Ovary (tissue), 10 donors: ENCODE measurements at places on chromosomes 3 and 15.

DNA sequence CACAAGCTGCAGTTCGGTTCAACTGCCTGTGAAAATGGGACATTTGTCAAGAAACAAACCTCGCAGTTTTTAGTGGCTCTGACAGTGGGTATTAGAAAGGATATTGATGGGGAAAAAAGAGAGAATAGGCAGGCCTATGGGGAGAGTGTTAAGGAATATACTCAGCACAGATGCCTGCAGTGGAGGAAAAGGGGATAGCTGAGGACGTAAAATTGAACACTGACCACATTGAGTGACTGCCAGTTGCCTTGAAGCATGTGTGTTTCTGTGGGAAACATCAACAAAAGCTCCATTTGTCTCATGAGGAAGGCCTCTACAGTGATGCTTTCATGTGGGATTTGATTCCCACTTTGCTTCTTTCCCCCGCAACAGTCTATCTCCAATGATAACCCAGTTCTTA lies 1042.1 kb downstream of the TUSC7 start:
- DNase-seq: no peak

DNA sequence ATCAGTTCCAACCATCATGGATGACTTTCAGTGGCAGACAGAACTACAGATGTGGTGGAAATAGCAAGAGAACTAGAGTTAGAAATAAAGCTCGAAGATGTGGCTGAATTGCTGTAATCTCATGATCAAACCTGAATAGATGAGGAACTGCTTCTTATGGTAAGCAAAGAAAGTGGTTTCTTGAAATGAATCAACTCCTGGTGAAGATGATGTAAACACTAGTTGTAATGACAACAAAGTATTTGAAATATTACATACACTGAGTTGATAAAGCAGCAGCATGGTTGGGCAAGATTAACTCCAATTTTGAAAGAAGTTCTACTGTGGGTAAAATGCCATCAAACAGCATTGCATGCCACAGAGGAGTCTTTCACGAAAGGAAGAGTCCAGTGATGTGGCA lies 131.7 kb upstream of the FAM3D start:
- no peak for DNase-seq

DNA sequence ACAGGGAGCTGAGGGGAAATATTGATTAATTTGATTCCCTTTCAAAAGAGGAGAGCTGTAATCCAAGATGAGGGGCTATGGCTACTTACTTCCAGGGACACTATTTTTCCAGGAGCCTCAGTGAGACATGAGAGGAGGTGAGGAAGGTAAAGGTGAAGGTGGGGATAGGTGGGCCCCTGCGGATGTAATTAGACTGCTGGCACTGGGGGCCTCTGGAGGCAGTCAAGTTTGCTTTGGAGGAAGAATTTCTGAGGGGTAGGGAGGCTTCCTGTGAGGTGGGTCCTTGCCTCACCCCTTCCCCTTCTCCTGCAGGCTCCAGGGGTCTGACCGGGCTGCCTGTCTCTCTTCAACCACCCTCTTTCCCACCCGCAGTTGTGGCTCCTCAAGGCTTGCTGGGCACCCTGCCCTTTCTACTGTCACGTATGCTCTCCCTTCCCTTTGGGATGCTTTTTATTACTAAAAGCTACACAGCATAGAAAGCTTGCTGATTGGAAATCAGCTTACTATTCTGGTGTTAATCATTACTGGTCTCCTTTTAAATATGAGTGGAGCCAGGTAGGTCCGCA lies 22.5 kb downstream of the GASK1A start:
- DNase-seq: no peak

DNA sequence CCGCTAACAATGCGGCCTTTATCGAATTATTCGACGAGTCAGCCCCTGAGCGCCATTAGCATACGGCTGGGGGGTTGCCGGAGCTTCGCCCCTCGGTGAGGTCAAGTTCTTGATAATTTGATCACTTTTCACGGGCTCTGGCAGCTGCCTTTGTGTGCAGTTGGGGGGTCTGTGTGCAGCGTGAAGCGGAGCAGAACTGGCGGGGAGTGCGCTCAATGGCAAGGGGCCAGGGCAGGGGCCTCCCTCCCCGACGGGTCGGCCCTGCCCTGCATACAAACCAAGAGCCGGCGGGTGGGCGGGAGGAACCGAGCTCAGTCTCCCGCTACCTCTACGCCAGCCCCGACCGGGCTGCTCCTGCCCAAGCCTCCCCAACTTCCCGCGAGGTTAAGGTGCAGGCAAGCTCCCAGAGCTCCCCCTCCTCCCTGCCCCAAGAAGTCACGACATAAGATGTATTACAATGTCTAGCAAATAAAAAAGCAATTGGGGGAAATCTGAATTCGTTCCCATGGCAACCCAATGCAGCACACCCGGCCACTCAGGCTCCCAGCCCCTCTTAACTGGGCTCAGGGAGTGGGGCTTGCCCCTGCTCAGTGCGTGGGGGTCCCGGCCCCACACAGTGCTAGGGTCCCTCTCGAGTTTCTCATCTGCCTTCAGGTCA lies 34.1 kb upstream of the POLG start:
- DNase-seq: no peak

GRCh38 chr3:174859756-174860155 lies 622 bp downstream of the NAALADL2 start:
- no peak for DNase-seq

- no peak for DNase-seq
Observed at GRCh38 chr3:161284989-161285388, 63.9 kb downstream of the NMD3 start.

DNA sequence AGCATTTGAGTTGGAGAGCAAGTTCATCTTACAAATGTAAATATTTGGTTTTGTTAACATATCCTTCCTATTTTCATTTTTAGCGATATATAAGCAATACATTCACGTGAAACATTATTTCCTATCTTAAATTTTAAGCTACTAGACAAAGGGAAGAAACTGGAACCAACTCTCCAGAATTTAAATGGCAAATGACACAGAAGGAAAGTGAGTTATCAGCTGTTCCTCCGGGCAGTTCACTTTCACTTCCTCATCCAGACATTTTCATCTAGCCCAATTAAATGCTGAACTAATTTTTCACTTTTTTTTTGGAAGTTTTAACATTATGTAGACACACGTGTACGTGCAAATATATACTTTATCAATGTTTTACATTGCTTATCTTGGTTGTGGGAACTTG lies 58.7 kb downstream of the MORC1 start:
- no peak for DNase-seq

DNA sequence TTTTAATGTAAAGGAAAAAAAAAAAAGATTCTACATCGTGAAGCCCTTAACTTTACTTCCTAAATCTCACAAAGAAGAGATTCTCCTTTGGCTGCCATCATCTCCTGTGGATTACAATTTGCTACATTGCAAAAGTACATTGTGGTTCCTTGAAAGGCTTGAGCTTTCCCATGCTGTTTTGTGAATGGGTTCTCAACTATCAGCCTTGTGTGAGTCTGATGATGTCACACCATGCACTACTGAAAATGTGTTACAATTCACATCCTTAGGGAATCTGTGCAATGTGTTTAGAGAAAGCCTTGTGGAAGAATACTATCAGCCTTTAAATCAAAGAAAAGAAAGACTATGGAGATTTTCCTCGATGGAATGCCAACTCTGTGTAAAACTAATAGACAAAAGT lies 510.0 kb upstream of the ALCAM start:
- DNase-seq: no peak

- no peak for DNase-seq
Observed at GRCh38 chr3:134056464-134056891, 26.8 kb upstream of the SLCO2A1 start.

DNA sequence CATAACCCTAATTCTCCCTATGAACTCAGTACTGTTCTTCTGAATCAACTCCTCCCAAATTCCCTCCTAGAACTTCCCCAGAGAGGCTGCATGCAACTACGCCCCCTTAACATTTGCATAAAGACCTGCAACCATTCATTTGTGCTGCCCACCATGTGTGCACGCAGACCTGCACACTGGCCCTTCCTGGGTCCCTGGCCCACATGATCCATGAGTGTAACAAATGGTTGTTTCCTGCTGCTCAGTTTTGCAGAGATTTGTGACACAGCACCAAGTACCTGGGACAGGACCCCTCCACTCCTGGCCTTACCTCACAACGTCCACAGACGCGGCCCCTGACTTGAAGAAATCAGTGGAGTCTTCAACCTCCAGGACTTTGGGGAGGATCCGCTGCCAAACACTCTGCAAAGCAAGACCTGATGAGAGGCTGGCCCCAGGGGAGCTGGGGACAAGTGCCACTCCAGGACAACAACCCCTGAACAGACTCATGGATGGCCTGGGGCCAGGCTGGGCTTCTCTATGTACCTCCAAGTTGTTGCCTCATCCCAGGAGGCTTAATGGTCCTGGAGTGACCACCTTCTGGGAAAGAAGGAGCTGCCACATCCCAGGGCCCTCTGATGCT lies 33.8 kb downstream of the ALDH1L1 start:
- no peak for DNase-seq

DNA sequence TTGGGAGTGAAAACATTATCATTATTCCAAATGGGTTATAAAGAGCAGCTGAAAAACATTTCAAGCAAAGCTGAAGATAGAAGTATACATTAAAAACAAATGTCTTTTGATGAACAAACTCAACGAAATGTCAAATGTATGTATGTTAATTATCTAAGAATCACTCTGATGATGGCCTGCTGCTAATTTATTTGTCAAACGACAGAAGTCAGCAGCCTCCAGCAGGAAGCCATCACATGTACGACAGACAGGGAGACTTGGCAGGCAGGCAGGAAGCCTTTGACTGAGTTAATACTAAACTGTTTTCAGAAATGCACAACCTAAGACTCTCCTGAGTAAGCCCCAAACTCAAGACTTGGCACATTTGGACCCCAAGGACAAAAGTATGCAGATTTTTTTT lies 491.1 kb downstream of the ZNF385D start:
- no peak for DNase-seq

GRCh38 chr15:64732156-64732860 lies 43.1 kb downstream of the RBPMS2 start:
- no peak for DNase-seq

GRCh38 chr3:191300422-191300821 lies 28.8 kb upstream of the CCDC50 start:
- DNase-seq: no peak

- DNase-seq: no peak
Observed at GRCh38 chr3:67349551-67350174, 304.7 kb downstream of the SUCLG2 start.

- DNase-seq: no peak
Observed at GRCh38 chr3:45607790-45608189, 13.2 kb downstream of the LIMD1 start.

DNA sequence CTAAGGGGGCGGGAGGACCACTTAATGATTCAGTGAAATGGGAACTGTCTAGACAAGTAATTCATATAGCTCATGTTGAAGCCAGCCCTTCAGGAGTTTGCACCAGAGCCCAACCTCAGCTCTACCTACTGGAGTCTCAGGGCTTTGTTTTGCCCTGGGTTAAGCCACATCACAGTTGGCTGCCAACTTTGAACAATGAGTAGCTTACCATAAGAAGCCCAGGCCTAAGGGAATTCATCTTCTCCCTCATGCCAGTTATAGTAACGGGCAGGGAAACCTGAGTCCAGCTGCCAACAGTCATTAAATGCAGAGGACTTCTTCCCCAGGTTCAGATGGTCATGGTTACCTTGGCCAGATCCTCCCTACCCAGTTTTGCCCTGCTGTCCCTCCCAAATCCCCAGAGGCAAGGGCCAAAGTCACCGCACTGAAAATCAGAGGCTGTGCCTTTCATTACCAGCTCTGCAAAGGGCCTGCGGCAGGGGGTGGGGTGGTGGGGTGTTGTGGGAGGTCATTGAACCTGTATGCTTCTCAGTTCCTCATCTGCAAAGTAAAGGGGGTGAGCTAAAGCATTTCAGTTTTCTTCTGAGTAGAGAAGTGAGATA lies 302.2 kb upstream of the NR2E3 start:
- DNase-seq: no peak

GRCh38 chr3:52193065-52193464 lies 4.9 kb upstream of the ALAS1 start:
- peak; percentile 47 for DNase-seq

DNA sequence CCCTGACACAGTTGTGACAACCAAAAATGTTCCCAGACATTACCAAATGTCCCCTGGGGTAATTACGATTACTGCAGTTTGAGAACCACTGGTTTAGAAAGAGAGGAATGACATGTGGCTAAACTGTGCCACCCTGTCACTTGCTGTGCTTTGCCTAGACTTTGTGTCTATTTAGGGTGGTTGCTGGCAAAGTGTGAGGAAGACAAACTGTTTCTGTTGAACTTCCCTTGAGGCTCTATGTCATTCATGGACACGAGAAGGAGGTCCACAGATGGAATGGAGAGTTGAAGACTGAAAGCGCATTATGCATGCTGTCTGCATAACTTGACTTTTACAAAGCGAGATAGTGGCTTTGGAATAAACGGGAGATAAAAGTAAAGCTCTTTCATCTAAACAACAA lies 316.7 kb downstream of the FEZF2 start:
- DNase-seq: no peak

DNA sequence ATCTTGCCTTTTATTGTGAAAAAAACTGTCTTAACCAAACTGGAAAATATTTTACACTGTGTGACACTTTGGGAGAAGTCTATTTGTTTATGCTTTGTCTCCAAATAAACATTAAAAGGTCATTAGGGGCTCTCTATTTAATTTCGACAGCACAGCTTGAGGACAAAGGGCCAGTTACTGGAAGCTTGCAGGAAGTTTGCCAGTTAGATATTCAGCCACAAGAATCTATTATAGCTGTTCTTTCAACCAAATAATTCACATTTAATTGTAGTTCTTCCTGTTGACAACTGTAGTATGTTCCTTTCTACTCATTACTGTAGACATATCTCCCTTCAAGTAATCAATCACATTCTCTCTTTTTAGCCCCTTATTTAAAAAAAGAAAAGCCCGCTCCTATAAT lies 6.1 kb downstream of the CP start:
- DNase-seq: no peak

GRCh38 chr3:48739955-48740823 lies 23.2 kb upstream of the IP6K2 start:
- peak; percentile 89 for DNase-seq

DNA sequence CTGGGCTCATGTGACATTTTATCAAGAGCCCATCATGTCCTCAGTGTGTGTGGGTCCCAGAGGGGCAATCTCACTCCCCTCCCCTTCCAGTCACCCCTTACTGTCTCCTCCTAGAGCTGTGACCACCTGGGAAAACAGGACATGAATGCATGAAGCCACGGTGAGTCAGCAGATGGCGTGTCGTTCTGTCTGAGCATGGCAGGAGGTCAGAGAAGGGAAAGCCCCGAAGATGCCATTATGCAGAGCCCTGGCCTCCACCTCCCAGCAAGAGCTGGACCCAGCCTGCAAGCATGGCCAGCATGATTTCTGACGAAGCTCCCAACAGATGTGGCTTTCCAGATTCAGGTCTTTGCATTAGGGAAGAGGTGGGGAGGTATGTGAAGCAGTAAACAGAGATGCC lies 118.5 kb downstream of the TLE3 start:
- no peak for DNase-seq

DNA sequence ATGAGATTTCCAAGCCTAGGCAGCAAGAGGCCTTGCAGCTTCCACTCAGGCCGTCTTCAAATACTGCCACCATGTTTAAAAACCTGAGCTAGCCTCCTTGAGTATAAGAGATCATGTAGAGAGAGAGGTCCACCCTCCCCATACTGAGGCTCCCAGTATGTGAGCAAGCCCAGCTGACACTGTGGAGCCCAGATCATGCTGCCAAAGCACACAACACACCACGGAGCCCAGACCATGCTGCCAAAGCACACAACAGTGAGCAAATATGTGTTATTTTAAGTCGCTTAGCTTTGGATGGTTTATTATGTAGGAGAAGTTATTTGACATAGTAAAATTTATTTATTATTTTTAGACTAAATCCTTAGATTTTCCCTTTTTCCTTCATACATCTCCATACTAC lies 333.7 kb downstream of the CTNNB1 start:
- no peak for DNase-seq

GRCh38 chr15:60346077-60346476 lies 51.7 kb downstream of the ANXA2 start:
- no peak for DNase-seq
